ENCODE measurements at places on chromosomes 2 and 18. TPM values are rescaled to one million over a fixed set of nuclear protein-coding genes. Genes with fewer than 3 reads are reported as not detected.

GRCh38 chr2:173496746-173497145 is 142.1 kb downstream of the CDCA7 start:
- no peak for DNase-seq

GRCh38 chr2:206273905-206274304 is 558 bp upstream of the ZDBF2 start:
- DNase-seq = no peak

DNA sequence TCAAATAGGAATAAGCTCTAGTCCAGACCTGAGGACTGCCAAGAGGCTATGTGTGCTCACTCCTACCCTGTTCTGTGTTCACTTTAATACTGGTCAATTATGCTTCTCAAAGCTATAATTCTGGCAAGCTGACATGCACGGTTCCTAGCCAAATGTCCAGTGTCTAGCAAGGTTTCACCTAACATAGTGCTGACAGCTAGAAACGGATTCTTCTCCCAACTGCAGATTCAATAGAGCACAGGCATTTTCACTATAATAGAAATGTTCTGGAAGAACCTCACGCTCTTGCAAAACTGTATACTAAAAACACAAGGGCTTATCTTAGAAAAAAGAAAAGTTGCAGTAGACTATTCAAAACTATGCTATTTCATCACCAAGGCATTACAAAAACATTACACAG is 45.1 kb downstream of the HDAC4 start:
- no peak for DNase-seq

DNA sequence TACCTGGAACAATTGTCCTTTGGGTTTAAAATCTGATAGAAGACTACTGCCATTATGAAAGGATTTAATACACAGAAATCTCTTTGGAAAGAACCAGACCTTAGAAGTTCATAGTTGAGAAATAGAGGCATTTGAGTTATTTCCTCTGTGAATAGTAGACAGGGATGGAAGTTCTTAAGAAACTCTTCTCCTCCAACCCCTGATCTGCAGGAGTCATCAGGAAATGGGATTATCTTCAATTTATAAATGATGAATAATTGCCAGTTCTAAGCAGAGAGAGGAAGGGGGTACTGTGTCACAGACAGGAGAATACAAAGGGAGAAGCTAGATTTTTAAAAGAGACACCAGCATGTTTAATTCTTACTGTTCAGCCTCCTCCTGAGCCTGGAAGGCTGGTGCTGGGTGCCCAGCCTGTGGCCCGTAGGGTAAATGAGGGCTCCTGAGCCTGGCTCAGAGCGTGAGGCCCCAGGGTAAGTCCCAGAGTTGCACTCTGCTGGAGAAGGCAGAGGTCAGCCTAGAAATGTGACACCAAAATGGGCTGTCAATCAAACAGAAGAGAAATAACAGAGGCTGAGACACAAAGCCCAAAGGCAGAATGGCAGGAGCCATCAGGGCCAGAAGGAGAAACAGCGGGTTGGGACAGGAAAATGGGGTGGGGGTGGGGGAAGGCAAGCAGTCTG is 58.2 kb upstream of the PKDCC start:
- no peak for DNase-seq

DNA sequence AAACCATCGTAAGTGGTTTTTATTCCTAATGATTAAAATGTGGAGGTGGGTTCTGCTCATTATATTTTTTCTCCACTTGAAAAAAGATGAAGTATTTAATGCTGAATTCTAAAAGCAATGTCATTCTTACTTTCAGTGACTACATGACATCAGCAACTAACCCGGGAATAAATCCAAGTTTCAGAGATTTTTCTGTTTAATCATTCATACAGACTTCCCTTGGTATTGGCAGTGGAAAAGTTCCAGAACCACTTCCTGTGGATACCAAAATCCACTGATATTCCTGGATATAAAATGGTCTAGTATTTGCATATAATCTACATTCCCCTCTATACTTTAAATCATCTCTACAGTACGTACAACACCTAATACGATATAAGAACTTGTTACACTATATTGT is 128.6 kb downstream of the ZNF532 start:
- DNase-seq = peak; percentile 42

DNA sequence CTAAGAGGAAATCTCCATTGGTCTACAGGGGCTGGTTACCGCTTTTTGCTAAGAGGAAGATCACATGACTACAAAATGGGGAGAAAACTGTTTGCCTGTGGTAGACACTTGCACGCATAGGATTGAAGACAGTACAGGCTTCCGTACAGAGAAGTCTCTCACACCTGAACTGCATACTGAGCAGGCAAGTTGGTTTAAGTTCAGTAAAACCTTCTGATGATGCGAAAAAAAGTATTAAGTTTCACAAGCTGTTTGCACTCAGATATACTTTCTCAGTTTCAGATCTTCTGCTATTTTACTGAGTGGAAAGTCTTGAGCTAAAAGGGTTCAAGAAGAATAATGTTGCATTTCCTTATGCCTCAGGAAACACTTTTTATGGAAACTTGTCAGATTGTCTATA is 292.2 kb upstream of the MC4R start:
- no peak for DNase-seq

FEV gene
- 0.14 TPM for polyA plus RNA-seq

DNA sequence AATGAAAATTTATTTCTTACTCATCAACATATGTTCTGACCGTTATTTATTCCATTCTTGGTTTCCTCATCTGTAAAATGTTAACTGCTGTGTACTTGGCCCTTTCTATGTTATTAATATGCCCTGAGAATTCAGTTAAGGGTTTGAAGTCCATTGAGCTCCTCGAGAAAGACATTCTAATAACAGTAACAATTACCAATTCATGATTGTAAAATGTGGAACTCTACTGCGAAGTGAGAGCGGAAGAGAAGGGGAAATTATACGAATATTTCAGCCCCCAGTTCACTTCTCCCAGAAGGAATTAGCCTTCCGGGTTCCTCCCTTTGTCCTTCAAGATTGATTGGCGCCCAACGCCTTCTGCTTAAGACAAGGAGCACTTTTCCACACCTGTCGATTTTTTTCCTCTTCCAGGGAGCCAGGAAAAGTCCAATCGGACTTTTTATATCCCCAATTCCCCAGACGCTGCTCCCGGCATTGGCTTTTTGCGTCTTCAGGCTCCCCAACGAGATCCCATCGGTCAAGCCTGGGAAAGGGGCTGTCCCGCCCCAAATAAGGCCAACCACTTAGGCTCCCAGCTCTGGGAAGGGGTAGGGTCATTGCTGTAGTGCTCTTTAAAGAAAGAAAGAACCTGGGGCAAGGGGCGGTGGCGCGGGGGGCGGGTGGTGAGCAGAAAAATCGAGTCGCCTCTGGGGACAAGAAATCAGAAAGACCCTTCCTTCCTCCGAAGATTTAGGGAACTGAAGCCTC is 1.6 kb downstream of the DSC2 start:
- DNase-seq = peak; percentile 13

- DNase-seq = peak; percentile 29
Measured at GRCh38 chr2:147538821-147539220, 306.0 kb upstream of the ACVR2A start.

GRCh38 chr2:63055226-63056106 is 4.8 kb downstream of the OTX1 start:
- DNase-seq = no peak

DNA sequence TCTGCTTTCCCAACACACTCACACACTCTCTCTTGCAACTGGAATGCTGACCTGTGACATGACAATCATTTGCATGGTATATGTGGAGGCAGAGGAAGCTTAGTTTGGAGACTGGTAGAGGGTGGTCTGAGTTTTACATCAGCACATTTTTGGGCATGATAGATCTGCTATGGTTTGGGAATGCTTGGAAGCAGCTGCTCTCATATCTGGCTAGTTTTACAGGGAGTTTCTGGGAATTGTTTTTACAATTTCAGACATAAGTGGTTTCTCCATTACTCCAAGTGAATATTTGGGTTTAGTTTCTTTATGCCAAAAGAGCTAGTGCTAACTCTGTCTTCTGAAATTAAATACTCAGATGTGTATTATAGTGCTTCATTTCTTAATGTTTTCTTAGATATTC is 977.6 kb downstream of the SUCLG1 start:
- DNase-seq = no peak

- no peak for DNase-seq
Measured at GRCh38 chr2:145740302-145740701, 1220.4 kb upstream of the ZEB2 start.

REG3A gene
- not detected for polyA plus RNA-seq

BCL2 gene
- 18.3 TPM for polyA plus RNA-seq

HOXD3 gene
- 2.5 TPM for polyA plus RNA-seq
